ENCODE measurements at places on chromosomes 5 and 9.

DNA sequence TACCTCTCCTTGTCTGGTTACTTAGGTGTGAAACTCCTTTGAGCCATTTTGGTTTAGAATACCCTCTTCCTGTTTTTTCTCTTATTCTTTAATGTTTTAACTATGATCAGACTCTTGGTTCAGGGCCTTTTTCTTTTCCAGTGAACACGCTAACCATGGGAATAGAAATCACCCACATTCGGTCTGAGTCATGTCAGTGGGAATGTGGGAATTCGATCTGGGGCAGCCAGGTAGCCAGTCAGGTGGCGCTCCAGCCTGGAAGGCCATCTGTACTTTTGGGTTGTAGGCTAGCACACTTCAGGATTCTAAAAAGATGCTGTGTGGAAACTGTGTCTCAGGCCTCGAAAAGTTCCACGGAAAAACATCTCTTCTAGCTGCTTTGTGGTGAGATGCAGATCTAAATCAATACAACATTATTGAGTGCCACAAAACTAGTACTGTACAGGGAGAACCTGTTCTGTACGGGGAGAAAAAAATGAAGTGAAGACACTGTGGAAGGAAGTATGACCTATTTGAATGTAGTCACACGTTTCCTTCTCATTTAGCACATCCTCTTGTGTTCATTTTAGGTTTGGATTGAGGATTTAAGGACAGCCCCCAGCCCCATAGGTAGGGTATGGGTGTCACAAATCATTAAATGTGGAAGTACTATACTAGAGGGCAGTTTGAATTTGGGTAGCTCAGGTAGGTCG lies 36.4 kb downstream of the SNX30 start:
- no peak for DNase-seq

- DNase-seq = no peak
These were observed 97.0 kb downstream of the PCDH1 start for GRCh38 chr5:141780952-141781781.

- no peak for DNase-seq
These were observed 700.6 kb downstream of the SEMA5A start for GRCh38 chr5:8845296-8845695.

GRCh38 chr9:114108016-114108833 lies 9.1 kb upstream of the KIF12 start:
- DNase-seq = no peak

GRCh38 chr9:91734371-91734981 lies 215.6 kb downstream of the ROR2 start:
- DNase-seq = no peak
